ENCODE measurements at places on chromosomes 3 and 15.

- DNase-seq: no peak
Observed at GRCh38 chr15:90231028-90232017, 2.4 kb downstream of the CIB1 start.

DNA sequence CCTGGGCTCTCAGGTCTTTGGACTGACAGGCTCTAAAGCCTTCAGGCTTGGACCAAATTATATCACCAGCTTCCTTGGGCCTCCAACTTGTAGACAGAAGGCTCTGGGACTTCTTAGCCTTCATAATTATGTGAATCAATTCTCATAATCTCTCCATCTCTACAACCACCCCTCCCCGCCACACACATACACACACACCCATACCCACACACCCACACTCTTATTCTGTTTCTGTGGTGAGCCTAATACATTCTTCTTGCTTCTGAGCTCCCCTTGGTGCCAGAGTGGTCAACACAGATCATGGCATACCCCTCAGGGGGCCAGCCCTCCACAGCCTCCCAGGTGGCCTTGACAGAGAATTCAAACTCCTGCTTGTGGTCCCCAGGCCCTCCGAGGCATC is 5.6 kb upstream of the NUP210 start:
- no peak for DNase-seq

DNA sequence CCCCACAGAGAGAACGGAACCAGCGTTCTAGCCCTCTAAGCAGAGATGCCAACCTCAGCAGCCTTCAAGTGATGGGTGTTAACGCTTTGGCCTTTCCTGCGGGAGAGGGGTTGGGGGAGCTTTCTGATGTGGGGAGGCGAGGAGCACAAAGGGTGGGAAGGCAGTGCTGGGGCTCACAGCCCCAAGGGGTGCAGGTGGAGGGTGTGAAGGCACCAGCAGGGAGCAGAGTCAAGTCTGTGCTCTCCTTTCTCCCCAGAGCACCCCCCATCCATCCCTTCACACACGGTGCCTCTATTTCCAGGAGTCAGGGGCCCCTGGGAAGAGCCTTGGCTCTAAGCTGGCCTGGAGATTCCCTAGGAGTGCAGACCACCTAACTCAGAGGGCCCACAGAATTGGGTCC is 4.1 kb downstream of the C15orf62 start:
- no peak for DNase-seq

DNA sequence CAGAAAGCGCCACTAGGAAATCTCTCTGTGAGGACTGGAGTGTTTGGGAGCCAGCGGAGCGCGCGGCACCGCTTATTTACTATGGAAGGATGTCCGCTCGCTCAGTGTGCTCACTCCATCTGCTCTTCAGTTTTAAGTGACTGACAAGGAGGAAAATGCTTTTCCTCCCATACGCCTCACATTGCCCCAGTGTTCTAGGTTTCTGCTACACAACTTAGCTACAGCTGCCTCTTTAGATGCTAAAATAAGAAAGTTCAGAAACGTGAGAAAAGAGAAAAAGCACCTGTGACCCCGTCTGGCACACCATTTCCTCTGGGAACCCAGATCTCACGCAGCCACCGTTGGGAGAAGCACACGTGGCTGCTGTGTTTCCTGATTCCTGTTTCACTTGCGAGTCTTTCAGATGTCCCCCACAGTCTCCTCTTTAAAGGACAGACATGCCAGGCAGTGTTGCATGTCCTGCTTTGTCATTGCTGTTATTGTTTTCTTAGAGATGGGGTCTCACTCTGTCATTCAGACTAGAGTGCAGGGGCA is 11.7 kb upstream of the MUSTN1 start:
- no peak for DNase-seq

DNA sequence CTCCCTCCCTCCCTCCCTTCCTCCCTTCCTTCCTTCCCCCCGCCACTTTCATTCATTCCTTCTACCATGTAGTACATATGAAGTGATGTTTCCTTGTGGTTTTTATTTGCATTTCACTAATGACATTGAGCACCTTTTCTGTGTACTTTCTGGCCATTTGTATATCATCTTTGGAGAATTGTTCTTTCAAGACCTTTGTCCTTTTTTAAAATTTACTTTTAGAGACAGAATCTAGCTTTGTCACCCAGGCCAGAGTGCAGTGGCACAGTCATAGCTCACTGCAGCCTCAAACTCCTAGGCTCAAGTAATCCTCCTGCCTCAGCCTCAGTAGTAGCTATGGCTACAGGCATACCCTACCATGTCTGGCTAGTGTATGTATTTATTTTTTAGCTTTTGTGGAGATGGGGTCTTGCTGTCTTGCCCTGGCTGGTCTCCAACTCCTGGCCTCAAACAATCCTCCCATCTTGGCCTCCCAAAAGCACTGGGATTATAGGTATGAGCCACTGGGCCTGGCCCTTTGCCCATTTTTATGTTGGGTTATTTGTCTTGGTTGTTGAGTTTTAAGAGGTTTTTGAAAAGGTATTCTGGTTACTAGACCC is 42.0 kb upstream of the CTDSPL2 start:
- DNase-seq: no peak

GRCh38 chr3:72126441-72127223 is 341.7 kb upstream of the PROK2 start:
- DNase-seq: no peak

DNA sequence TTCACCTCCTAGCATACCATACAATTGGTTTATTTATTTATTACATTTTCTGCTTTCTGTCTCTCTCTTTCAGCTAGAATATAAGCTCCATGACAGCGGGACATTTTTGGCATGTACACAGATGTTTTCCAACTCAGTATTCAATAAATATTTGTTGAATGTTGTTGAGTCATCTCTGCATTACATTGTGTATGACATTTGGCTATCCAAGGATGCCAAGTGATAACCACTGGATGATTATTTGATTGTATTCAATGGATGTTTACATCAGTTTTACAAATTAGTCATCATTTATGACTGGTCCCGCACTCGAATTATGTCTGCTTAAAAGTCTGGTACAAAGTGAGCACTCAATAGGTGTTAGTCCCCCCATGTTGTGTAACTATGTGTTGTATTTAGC is 49.5 kb upstream of the STXBP5L start:
- no peak for DNase-seq

- no peak for DNase-seq
Observed at GRCh38 chr3:13570391-13571194, 21.7 kb downstream of the FBLN2 start.

DNA sequence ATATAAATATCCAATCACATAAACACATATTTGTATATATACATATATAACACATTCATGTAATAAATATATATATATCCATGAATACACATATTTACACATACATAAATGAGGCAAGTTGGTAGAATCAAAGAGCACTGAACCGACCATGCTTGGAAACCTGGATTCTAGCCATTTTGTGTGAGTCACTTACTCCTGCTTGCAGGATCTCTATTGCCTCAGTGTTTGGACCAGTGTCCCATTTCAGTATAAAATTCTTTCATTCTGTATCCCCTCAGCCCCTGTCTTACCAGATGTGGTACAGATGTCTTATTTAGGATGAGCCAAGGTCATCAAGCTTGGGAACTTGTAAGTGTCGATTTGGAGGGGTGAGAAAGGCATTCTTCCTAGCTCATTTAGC is 391.4 kb upstream of the FRG2C start:
- no peak for DNase-seq

- no peak for DNase-seq
Observed at GRCh38 chr3:24683633-24684384, 189.2 kb upstream of the THRB start.

DNA sequence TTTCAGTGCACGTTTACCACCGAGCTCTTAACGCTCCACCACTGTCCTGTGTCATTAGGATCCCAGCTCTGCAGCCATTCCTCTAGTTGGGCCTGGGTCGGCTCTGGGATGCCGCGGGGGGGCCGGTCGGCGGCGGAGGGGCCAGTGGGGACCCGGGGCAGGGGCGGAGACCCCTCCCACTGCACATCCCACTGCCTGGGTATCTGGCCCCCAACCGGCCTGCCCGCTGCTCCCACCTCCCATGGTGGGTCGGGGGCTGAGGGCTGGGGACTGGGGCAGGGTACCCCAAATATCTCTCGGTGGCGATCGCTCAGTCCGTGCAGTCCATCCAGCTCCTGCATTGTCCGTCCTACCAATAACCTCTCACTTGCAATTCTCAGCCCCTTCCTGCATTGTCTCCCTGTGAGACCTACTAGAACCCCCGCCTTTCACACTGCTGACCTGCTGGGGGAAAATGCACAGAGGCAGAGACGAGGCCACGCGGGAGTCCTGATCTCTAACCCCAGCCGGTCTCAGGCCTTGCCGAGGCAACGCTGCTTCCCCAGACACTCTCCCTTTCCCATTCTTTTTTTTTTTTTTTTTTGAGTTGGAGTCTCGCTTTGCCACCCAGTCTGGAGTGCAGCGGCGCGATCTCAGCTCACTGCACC is 24.0 kb upstream of the MUC20 start:
- no peak for DNase-seq

GRCh38 chr15:85383470-85384148 is 3.2 kb downstream of the AKAP13 start:
- no peak for DNase-seq

DNA sequence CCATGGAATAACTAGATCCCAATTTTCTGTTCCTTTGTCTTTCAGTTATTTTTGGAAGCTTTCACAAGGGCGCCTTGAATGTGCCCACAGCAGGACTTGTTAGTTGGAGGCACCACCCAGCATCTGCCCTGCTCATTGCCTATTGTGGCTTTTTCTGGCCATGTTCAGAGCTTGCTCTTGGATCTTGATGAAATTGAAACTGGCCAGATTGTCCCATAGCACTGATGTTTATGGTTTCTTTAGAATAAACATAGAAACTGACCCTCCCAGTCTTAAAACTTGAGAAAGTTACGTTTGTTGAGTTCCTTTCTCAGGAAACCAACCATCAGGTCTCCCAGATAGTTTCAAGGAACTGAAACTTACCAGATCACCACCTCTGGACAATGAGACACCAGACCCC is 474.7 kb downstream of the IL5RA start:
- DNase-seq: no peak

DNA sequence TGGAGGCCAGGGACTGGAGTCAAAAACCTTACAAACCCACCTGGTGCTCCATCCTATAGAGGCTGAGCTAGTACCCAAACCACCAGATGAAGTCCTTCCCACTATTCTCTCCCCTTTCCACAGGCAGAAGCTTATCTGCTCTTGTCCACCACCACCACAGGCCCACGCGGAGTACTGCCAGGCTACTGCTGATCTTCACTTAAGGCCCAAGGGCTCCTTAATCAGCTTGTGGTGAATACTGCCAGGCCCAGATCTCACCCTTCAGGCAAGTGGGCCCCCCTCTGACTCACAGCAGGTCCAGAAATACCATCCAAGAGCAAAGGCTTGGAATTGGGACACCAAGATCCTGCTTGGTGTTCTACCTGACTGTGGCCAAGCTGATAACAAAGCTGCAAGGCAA is 598.1 kb upstream of the CBLB start:
- DNase-seq: no peak

GRCh38 chr3:30286007-30286669 is 320.3 kb upstream of the TGFBR2 start:
- peak; percentile 65 for DNase-seq

DNA sequence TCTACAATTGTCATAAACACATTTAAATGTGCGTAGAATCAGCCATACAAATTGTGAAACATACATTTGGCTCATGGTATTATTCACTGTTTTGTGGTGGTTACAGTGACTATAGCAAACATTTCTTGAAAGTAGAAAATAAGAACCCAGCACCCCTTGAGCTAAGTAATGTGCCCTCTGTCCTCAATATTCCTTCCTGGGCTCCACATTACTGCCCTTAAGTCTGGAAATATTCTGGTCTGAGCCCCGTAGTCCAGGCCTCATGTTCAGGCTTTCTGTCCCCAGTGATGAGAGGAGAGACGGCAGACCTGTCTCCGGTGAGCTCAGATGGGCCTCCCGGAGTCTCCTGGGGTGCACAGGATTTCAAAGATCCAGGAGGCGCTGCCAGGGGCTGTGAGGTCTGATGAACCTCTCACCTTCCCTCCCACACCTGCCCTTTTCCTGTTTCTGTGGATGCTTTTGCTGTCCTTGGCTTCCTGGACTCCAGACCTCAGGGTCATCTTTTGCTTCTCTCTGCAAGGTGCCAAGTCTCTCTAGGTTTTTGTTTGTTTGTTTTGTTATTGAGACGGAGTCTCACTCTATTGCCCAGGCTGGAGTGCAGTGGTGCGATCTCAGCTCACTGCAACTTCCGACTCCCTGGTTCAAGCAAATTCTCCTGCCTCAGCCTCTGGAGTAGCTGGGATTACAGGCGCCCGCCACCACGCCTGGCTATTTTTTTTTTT is 8.8 kb upstream of the MUC20 start:
- no peak for DNase-seq

DNA sequence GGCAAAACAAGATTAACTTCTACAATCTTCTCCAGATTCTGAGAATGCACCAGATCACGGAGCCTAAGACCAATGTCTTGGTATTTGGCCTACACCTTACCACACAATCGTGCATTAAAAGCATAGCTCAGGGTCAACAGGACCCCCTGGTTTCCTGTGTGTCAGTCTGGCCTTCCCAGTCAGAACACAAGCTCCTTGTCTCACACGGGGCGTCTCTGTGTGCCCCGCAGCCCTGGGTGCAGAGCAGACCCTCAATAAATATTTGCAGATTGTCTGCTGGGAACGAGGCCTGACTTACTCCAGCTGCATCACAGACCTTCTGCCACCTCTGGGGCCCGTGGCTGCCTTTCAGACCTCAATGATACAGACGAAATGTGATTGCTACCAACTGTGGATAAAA is 82.5 kb upstream of the CTNNB1 start:
- no peak for DNase-seq

- DNase-seq: no peak
Observed at GRCh38 chr3:71064291-71064955, 519.1 kb downstream of the FOXP1 start.

GRCh38 chr3:4462369-4463040 is 4.6 kb downstream of the SUMF1 start:
- no peak for DNase-seq

- DNase-seq: no peak
Observed at GRCh38 chr3:189309400-189309975, 137.7 kb downstream of the TPRG1 start.

DNA sequence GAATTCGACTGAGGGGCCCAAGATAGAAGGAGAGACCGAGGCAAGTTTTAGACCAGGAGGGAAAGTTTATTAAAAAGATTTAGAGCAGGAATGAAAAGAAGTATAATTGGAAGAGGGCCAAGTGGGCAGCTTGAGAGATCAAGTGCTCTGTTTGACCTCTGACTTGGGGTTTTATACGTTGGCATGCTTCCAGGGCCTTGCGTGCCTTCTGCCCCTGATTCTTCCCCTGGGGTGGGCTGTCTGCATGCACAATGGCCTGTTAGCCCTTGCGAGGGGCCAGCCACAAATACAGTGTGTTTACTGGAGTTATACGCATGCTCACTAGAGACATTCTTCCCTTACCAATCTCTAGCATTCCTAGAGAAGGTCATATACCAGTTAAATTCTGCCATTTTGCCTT is 70.7 kb upstream of the LARS2 start:
- DNase-seq: no peak

- no peak for DNase-seq
Observed at GRCh38 chr15:42104095-42104891, 9.9 kb upstream of the PLA2G4D start.

Data from AG04449 (cell line).